Smooth muscle cell of the coronary artery (primary cell): ENCODE measurements at places on chromosomes 2 and 18. TPM values are rescaled to one million over a fixed set of nuclear protein-coding genes. Genes with fewer than 3 reads are reported as not detected.

Gene DOK1
- total RNA-seq: 21.3 and 32.8 TPM in 2 replicates

Gene OXER1
- under 0.01 TPM in 2 replicates for total RNA-seq

Gene UGT1A10
- total RNA-seq: 0.23 TPM in 1 of 2 replicates, not detected in the other

Gene STPG4
- total RNA-seq: 0.23 TPM in 2 replicates

Gene GMCL1
- 5.9 and 7.9 TPM in 2 replicates for total RNA-seq

Gene LIMS4
- total RNA-seq: 1.4 and 11.9 TPM in 2 replicates
